Stimulated activated CD4-positive, alpha-beta T cell treated with anti-CD3 and anti-CD28 coated beads, Interleukin-1b, Interleukin-23, amount 100 ng/mL, for 1 hour (primary cell): ENCODE measurements at places on chromosomes 12 and 14.
A peak's percentile ranks its signal among the peaks of the same experiment; 100 is the strongest.

- DNase-seq: no peak
These were observed 9.8 kb downstream of the CHGA start for GRCh38 chr14:92932448-92933395.

DNA sequence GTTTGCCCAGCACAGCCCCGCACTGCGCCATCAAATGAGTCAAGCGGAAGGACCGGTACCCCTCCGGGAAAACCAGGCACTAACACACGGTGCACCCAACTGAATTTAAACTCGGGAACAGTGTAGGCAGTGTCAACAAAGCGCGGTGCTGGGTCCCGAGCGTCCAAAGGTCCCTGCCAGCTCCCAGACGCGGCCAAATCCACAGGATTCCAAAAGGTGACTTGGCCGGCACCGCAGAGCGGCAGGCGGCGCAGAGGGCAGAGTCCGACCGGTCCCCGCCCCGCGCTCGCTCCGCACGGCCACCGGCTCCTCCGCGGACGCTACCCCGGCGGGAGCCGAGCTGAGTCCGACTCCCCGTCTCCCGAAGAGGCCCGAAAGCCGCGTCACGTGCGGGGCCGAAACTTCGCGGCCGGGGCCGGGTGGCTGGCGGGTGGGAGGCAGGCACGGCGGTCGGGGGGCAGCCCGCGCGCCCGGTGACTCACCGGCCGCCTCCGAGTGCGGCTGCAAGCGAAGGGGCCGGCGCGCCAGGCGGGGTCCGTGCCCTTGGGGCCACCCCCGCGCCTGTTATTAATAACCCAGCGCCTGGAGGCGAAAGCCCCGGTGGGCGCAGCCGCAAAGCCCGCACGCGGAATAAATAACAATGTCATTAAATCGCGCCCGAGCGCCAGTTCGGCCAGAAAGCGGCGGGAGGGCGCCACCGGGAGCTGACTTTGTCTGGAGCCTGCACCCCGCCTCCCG lies 863 bp downstream of the DENND5B start:
- DNase-seq: no peak

DNA sequence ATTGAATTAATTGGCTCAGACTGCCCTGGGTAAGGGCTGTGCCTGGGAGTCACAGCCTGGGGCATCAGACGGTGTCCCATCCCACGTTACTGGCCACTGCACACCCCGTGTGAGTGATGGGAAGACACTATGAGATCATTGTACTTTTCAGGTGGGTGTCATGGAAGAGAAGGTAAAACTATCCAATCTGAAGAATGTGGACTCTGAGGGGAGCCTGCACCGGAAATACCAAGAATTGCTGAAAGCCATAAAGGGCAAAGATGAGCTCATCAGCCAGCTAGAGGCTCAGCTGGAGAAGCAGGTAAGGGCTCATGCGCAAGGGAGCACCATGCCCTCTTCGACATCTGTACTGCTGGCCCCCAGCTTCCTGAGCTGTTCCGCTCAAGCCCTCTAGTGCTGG lies 24.0 kb downstream of the PLEKHH1 start:
- DNase-seq: no peak

GRCh38 chr12:51218607-51219161 lies 822 bp upstream of the POU6F1 start:
- no peak for DNase-seq

GRCh38 chr12:24975425-24975824 lies 26.5 kb upstream of the BCAT1 start:
- no peak for DNase-seq

GRCh38 chr14:56331592-56332216 lies 213.5 kb downstream of the PELI2 start:
- no peak for DNase-seq

- no peak for DNase-seq
These were observed 7.7 kb upstream of the LTBP2 start for GRCh38 chr14:74619672-74620131.

- no peak for DNase-seq
These were observed 25.1 kb upstream of the BATF start for GRCh38 chr14:75497191-75497590.

DNA sequence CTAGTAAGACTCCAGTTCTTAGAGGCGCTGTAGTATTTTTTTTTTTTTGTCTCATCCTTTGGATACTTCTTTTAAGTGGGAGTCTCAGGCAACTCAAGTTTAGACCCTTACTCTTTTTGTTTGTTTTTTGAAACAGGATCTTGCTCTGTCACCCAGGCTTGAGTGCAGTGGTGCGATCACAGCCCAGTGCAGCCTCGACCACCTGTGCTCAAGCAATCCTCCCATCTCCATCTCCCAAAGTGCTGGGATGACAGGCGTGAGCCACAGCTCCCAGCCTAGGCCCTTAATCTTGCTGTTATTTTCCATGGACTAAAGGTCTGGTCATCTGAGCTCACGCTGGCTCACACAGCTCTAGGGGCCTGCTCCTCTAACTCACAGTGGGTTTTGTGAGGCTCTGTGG lies 21.3 kb downstream of the GPRC5A start:
- DNase-seq: no peak

GRCh38 chr14:78610994-78611393 lies 440.8 kb downstream of the NRXN3 start:
- no peak for DNase-seq

GRCh38 chr12:104909761-104910160 lies 48.3 kb downstream of the SLC41A2 start:
- DNase-seq: no peak

DNA sequence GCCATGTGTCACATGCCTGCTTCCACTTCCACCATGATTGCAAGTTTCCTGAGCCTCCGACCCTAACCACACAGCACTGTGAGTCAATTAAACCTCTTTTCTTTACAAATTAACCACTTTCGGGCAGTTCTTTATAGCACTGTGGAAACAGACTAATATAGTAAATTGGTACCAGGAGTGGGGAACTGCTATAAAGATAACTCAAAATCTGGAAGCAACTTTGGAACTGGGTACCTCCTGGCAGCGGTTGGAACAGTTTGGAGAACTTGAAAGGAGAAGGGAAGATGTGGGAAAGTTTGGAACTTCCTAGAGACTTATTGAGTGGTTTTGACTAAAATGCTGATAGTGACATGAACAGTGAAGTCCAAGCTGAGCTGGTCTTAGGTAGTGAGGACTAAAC lies 436.1 kb downstream of the TMEM121 start:
- no peak for DNase-seq

GRCh38 chr12:119938049-119938667 lies 50.9 kb upstream of the BICDL1 start:
- peak; percentile 48 for DNase-seq

GRCh38 chr14:57493467-57494181 lies at the start of gene CCDC198:
CCDC198 (minus strand) TSS chr14:57493857; CDS start chr14:57493715, 142 bp downstream.
- DNase-seq: no peak

DNA sequence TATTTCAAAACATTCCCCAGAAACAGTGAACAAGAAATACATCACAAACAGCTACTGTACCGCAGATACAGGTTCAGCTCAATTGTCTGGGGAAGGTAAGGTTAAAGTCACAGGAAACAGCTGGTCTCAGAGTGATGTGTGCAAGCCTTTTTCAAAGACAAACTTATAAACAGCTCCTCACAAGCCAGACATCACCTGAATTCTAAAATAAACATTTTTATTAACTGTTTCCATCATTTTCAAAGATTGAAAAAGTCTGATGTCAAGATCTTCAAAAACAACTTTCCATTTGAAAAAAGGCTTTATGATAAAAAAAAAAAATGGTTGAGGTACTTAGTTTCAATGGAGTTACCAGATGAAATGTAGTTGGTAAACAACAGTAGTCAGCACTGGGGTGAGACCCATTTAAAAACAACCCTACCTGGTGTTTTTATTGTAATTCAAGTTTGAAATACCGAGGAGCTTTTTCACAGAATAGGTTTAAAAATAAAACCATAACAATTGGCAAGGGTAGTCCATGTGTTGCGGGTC lies 4.0 kb downstream of the BTG1 start:
- DNase-seq: no peak

DNA sequence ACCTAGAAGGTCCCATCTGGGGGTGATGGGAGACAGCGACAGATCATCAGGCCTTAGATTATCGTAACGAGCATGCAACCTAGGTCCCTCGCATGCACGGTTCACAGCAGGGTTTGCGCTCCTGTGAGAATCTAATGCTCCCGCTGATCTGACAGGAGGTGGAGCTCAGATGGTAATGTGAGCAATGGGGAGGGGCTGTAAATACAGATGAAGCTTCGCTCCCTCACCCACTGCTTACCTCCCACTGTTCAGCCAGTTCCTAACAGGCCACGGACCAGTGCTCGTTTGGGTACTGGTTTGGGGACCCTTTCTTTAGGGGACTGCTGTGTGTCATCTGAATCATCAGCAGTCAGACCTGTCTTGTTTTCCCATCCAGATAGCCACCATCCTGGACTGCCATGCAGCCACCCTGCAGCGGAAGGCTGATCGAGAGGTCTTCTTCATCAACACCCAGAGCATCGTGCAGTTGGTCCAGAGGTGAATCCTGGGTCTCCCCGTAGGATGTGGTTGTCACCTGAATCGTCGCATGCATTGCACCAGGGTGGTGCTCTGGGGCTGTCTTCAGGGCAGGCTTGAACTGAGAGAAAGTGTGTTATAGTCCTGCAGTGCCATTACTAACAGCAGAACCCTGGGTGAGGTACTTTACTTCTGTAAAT lies 96.2 kb downstream of the ACACB start:
- DNase-seq: no peak

DNA sequence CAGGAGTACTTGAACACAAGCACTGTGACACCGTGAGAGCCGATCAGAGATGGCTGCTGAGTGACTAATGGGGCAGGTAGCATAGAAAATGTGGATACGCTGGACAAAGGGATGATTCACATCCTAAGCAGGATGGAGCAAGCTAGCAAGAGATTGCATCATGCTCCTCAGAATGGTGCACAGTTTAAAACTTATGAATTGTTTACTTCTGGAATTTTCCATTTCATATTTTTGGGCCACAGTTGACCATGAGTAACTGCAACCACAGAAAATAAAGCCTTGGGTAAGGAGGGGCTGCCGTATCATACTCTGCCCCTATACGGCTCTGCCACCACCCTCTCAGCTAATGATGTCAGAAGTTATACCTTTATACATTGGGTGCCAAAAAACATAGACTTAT lies 23.3 kb upstream of the MARK3 start:
- no peak for DNase-seq

DNA sequence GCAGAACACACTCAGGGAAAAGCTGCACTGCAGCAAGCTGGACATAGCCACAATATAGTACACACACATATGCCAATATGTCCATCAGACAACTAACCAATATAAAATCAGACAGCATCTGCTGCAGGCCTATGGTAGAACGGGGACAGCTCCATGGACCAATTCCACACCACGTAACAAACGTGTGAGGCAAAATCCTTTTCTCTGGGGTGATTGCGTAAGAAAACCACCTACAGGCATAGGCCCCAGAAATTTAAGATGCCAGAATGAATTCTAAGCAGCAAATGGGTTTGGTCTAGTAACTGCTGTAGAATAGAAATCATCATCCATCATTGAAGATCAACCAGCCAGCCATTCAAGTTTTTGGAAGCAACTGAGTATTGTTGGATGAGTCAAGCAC lies 368.9 kb upstream of the TMPO start:
- DNase-seq: no peak

DNA sequence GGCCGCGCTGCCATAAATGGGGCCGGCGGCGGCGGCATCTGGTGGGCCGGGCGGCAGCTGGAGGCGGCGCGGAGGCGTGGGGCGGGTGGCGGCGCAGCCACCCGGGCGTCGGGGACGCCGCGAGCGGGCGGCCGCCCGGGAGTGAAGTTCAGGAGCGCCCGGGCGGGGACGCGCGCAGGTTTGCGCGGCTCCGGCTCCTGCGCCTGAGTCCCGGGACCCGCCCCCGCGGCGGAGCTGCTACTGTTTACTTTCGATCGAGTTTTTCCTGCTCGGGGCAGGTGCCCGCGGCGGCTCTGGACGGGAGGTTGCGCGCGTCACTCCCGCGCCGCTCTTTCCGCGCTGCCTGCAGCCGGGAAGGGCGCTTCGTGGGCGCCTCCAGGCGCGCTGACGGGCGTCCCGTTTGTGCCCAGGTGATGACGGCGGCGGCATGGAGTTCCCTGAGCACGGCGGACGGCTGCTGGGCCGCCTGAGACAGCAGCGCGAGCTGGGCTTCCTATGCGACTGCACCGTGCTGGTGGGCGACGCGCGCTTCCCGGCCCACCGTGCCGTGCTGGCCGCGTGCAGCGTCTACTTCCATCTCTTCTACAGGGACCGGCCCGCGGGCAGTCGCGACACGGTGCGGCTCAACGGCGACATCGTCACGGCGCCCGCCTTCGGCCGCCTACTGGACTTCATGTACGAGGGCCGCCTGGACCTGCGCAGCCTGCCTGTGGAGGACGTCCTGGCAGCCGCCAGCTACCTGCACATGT lies at the start of gene ZBTB42:
Gene ZBTB42 (plus strand): TSS at position 331 of the 749 bp plus-strand sequence. CDS start 97 bp downstream, at position 428.
- DNase-seq: peak; percentile 31

- no peak for DNase-seq
These were observed 5.4 kb downstream of the KIF26A start for GRCh38 chr14:104143521-104144452.

- DNase-seq: no peak
These were observed 144.1 kb downstream of the SUDS3 start for GRCh38 chr12:118520214-118521035.

DNA sequence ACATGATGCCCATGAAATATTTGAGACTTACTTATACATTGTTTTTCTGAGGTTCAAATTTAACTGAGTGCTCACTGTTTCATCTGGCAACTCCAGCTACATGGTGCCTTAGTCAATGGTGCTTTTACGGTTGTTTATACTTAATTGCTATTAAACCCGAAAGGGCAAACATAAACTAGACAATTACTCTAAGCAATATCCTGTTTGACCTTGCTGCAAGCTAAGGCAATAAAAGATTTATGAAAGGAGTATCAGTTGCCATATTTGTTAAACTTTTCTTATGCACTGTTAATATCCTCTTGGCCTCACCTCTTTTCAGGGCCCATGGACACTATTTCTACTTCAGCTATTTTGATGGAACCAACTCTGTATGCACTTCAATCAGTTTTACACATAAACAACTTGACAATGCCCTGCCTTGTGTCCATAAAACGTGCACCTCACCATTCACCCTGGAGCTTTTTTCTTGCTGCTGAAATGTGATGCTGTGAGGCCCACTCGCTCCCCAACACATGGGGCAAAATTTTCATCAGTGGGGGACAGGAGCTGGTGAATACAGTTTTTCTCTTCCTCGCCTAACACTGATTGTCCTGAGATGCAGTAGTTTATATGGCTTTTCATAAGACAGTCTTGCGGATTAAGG lies 64.1 kb upstream of the HIF1A start:
- no peak for DNase-seq

- no peak for DNase-seq
These were observed 836.6 kb upstream of the TMEM132C start for GRCh38 chr12:127430401-127430800.

DNA sequence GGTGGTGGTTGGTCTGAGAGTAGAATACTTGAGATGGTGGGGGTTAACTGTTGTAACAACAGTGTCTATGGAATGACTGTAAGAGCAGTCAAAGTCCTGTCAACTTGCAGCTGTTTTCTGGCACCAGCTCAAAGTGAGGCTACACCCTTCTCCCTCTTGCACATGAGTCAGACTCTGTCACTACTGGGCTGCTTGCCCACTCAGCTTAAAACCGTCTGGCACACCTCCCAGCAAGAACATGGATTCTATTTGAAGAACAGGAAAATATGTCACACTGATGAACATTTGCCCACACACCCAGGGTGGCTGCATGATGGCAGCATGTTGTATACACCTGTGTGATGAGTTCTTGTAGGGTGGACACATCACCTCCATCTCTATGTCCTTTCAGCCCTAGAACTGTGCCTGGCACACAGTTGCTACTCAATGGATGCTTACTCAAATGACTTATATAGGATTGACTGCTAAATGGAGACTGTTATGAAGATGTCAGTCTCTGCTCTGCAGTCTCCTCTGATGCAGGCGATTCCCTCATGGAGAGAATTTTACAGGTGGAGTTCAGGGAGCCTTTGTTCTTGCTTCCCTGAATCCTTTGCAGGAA lies 19.3 kb upstream of the SERPINA6 start:
- no peak for DNase-seq
